ENCODE measurements at places on chromosomes 7 and 10.

DNA sequence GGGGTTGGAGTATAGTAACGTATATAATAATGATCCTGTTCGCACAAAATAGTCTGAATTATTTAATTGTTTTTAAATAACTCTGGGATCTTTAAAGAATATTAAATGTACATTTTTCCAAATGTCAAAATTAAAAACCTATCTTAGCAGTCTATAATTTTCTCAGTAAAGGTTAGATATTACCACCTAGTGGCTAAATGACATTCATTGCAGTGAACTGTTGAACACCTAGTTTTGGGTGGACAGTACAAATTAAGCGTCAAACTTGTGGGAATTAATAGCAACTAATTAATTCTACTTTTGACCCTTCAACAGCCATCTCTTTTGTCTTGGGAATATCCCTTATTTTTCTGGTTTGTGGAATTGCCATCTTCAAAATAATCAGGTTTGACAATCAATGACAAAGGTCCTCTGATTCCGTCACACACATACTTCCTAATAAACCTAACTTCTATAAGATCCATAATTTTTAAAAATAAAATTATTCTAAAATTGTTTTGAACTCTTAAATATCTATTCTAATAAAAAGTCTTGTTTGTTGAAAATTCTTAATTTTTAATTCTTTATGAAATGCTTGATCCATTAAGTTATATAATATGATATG, 165.7 kb downstream of the SEMA3D start:
- DNase-seq: no peak

GRCh38 chr10:125022671-125023070, 80.7 kb downstream of the ZRANB1 start:
- no peak for DNase-seq

- no peak for DNase-seq
Measured at GRCh38 chr10:5888351-5888750, 1.3 kb downstream of the ANKRD16 start.

DNA sequence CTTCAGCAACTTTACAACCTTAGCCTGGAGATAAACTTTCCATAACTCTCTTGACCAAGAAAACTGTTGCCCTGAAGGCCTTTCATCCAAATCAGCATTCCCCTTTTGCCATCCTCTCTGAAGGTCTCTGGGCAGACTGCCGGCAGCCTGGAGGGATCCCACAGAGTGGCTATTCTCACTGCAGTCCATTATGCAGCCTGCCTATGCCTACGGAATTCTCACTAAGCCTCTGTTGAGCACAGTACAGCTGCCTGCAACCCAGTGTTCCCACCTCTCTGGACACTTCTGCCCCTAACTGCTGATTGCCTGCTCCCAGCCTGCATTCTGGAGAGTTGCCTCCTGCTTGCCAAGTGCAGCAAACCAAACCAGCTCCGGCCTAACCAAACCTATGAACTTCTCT, 548.9 kb upstream of the STEAP1 start:
- no peak for DNase-seq

DNA sequence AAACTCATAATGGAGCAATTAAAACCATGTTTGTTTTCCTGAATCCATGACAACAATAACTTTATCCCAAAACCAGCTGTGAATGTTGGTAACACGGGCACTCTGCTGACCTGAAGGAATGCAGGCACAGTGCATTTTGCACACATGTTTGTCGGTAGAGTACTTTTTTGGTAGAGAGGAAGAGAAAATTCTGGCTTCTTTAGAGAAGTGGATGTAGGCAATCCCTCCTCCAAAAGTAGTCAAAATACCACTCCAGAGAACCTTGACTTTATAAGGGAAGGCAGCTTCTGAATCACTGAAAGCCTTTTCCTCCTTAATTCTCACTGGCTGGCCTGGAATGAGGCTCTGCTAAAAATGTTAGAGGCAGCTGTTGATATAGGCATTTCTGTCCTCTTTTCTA, 15.8 kb upstream of the ACTA2 start:
- no peak for DNase-seq

GRCh38 chr7:25348104-25348503, 119.8 kb upstream of the NPVF start:
- DNase-seq: no peak

DNA sequence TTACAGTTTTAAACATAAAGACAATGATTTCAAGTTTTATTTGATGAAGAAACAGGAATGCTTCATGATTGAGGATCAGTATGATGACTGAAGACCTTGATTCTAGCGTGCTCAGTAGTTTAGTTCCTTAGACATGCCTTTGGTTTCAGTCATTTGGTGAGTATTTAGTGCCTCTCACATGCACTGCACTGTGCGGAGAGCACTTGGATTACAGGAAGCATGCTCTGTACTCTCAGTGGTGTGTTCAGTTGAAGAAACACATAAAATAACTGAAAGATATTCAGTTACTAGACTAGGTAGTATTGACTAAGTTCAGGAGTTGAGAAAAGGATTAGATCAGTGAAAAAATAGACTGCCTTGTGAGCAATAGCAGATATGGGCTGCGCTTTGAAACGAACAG, 25.5 kb downstream of the RBM17 start:
- DNase-seq: no peak

DNA sequence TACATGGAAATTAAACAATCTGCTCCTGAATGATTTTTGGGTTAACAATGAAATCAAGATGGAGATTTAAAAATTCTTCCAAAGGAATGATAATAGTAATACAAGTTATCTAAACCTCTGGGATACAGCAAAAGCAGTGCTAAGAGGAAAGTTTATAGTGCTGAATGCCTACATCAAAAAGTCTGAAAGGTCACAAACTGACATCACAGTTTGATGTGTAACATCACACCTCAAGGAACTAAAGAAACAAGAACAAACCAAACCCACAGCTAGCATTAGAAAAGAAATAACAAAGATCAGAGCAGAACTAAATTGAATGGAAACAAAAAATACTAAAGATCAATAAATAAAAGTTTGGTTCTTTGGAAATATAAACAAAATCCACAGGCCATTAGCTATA, 17.4 kb downstream of the ZFAND4 start:
- no peak for DNase-seq

DNA sequence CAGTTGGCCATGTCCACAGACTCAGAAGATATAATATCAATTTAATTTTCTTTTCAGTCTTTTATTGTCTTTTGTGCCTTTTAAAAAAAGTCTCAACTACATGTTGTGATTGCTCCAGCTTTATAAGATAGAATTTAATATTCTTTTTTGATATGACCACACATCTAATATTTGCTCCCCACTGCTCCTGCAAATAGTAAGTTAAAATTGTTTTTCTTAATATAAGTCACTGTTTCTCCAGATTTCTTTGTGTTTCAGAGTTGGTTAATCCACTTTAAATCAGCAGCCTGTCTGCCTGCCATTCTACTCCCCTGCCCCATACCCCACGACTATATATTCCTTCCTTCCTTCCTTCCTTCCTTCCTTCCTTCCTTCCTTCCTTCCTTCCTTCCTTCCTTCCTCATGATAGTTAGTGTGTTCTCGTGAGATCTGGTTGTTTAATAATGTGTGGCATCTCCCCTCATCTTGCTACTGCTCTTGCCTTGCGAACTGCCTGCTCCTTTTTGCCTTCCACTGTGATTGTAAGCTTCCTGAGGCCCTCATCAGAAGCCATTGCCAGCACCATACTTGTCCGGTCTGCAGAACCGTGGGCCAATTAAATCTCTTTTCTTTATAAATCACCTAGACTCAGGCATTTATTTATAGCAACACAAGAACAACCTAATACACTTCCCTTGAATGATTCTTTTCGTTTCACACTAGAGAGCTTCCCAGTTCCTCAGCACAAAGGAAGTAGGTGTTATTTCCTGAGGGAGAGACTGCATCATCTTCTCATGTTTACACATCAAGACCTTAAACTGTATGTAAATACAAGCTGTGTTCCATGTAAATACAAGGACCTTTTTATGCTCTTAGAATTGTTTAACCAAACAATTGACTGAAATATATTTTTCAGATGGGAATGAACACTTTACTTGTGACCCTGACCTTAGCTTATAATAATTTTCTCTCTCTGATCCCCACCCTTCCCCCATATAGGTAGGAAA, 24.5 kb downstream of the TAS2R16 start:
- no peak for DNase-seq

DNA sequence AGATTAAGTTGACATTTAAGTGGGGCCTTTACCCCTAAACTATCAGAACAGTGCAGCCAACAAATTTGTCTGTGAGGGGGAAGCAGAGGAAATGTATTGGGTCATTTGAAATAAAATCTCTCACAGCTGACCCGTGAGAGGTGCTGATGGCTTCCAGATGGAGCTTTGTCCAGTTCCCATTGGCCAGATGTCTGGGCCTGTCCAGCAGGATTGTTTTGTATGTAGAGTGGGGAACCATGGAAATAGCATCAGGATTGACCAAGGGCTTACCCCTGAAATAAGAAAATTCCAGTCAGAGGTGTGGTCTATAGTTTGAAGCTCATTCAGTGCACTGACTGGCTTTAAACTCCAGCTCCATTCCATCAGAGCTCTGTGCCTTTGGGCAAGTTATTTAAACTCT, 50.6 kb downstream of the INHBA start:
- no peak for DNase-seq

- no peak for DNase-seq
Measured at GRCh38 chr7:7617550-7617949, 23.0 kb upstream of the UMAD1 start.

DNA sequence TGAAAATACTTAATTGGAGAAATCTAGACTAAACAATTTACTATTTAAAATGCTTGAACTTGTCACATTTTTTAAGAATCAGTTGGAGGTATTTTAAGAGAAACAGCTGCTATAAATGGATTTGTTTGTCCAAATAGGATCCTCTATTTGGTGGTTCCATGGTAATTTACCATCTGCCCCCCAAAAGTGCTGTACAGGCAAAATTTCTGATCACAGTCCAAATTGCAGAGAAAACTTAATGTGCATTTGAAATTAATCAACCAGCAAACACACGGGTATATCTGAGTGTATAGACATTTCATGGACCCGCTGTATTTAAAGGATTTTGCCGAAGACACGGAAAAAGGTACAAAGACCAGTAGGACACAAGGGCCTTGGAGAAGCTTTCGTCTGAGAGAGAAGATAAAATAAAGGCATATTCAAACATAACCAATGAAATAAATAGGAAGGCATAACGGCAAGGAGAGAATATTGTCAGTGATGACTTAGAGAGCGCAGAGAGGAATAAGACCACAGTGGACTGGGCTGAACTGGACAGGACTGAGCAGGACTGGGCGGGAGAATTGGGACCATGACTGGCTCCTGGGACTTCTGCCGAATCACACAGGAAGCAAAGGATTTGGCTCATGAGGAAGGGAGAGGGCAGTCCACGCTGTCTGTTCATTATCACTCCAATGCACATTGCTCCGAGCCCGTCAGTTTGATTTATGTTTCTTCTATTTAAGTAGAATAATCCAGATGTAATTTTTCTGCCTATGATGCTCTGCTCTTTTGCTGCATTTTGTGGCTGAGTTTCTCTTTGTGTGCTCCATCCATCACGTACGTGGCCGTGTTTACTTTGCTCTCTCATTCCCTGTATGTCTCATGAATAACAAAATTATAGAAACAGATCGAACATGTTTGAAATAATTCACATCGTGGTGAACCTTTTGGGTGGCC, 112.8 kb downstream of the PRLHR start:
- DNase-seq: no peak

All from cortex of kidney (tissue), 1 donor.